HT-29 (cell line): ENCODE measurements at places on chromosomes 2 and 18. TPM values are rescaled to one million over a fixed set of nuclear protein-coding genes. Genes with fewer than 3 reads are reported as not detected.

Gene DYNC1I2
- total RNA-seq, result 27.0 and 32.4 TPM in 2 replicates

DNA sequence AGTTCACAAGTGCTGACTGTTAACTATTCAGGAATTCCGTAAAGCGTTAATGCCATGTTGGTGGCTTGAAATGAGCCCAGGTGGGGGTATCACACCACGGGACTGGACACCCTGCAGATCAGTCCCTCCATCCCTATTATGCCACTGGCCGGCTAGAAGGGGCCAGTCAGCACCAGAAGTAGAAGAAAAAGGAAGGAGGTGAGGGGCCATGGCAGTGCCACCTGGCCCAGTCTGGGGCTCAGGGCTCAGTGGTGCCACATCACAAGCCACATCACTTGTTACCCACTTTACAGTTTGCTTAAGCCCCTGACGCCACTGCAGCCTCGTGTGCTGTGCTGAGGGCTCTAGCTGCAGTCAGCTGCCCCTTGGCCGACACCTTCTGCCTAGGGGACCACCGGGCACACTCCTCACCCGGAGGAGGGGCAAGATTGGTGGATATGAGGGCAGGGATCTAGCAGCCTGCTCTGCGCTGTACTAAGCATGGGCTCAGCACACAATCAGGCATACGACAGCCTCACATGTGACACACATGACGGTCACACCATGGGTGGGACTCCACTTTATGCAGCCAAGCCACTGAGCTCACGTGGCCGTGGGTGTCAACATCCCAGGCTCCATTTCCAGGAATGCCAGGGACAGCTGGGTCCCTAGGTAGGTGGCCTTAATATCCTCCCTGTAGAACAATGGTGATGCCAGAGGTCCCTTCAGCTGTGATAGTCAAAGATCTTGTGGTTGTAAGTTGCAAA lies 3.6 kb downstream of the LIMS2 start:
- no peak for DNase-seq

DNA sequence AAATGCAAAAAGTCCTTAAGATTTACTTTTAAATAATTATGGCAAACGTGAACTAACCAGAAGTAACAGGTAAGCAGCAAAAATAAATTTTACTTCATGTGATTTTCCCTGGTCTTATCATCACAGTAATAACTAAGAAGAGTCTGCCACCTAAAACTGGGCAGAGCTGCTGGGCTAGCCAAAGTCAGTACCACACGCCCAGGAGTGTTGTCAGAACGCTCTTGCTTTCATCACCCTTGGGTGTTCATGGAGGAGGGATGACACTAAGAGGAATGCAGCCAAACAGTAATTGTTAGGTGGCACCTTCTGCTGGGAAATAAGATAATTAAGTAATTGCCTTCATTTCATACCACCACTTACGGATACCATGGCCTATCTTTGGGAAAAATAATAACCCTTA lies 92.0 kb upstream of the NEUROD1 start:
- no peak for DNase-seq

DNA sequence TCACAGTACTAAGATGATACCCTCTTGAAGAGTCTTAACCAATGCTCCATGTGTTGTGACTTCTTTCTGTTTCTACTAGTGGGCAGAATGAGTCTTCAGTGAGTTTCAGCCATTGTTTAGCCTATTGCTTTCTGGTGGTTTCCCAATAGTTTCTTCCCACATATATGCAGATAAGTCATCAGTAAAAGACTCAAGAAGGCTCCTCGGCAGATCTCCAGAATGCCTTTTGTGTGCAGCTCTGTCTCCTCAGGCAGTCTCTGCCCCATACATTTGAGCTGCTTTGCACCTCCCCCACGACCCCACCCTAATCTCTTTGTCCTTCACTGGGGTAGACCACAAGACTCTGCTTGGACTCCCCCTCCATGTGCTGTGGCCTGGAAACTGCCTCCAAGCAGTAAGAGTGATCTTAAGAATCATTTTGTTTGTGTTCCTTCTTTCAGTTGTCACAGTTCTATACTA lies 71.6 kb upstream of the CHRNA1 start:
- DNase-seq, result no peak

GRCh38 chr2:189129971-189130370 lies 49.6 kb downstream of the COL5A2 start:
- no peak for DNase-seq

GRCh38 chr2:138997856-138998517 lies 217.8 kb upstream of the NXPH2 start:
- DNase-seq, result no peak

Gene TUBA3E
- not detected in 2 replicates for total RNA-seq

GRCh38 chr2:178650554-178650953 lies 156.7 kb downstream of the TTN start:
- DNase-seq, result no peak

GRCh38 chr2:231393149-231394131 lies 2.1 kb upstream of the B3GNT7 start:
- DNase-seq, result peak; percentile 28

Gene TMEM17
- total RNA-seq, result 0.56 and 1.7 TPM in 2 replicates

GRCh38 chr18:27942706-27943105 lies 234.2 kb downstream of the CDH2 start:
- no peak for DNase-seq

DNA sequence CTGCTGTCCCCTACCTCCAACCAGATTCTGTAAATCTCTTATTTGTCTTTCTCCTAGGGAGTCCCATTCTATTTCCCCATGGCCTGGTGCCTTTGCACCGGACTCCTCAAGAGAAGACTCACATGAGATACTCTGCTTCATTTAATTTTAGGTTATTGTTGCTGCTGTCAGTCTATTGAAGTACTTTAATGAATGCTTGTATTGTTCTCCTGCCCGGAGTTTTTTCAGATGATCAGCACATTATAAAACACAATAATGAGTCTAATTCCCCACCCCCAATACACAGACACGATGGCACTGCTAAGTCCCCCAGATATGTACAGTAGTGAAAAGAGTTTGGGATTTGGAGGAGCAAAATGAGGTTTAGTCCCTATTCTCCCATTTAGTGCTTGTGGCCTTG lies 58.9 kb downstream of the HAUS1 start:
- DNase-seq, result no peak

- DNase-seq, result no peak
Observed at GRCh38 chr2:216006164-216006663, 7.1 kb downstream of the MREG start.

- DNase-seq, result no peak
Observed at GRCh38 chr2:56531668-56532420, 348.1 kb downstream of the CCDC85A start.

DNA sequence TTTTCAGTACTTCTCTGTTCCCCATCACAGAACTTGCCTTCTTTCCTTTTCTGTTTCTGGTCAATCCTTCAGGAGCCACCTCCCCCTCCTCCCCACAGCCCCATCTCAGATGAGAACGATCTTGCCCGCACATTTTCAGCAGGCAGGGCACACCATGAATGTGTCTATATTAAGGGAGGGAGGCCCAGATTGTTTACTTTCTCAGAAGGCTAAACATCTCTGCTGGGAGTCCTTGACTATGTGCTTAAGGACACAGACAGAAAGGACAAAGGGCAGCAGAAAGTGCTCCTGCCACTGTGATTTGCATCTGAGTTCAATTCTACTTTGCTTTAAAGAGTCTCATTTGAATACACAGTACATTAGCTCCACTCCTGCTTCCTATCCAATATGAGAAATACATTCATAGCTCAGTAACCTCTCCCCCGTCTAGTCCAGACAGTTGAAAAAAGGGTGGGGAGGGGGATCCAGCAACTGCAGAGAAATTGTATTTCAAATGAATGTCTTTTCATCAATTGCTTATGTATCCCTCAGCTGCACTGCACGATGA lies 175.0 kb upstream of the PARD3B start:
- no peak for DNase-seq

Gene NRP2
- total RNA-seq, result 1.1 and 1.2 TPM in 2 replicates

Gene RNF125
- 1.7 and 2.1 TPM in 2 replicates for total RNA-seq

DNA sequence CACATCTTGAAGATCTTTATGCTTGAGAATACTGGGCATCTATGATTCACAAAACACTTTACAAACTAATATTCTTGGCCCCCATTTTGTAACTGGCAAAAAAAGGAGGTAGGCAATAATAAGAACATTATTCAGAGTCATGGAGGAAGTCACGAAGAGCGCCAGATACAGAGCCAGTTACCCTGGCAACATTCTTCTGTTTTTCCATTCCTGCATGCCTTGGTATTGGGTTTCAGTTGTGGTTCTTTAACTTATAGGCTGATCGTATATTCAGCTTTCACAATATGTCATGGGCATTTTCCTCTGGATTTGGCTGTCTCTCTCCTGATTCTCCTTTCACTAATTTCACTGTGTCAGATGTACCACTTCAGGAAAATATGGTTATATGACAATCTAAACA lies 234.7 kb downstream of the HRH4 start:
- no peak for DNase-seq

GRCh38 chr2:218438596-218438995 lies 19.7 kb downstream of the VIL1 start:
- DNase-seq, result no peak

DNA sequence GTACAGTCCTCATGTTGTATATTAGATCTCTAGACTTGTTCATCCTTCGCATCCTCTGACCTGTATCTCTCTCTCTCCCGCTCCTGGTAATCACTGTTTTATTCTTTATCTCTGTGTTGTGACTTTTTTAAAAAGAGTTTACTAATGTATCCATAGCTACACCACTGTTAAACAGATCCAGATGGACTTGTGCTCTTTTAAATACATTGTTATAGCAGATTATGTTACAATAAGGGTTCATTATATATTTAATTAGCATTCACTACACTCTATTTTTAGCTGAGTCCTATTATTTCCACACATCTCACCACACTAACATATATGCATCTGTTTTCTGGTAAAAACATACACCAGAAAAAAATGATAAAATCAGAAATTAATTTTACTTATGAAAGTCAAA lies 90.5 kb downstream of the RBM43 start:
- no peak for DNase-seq

Gene CCDC74A
- total RNA-seq, result 5.4 and 5.6 TPM in 2 replicates

GRCh38 chr2:237407700-237408099 lies 6.3 kb downstream of the COL6A3 start:
- no peak for DNase-seq

DNA sequence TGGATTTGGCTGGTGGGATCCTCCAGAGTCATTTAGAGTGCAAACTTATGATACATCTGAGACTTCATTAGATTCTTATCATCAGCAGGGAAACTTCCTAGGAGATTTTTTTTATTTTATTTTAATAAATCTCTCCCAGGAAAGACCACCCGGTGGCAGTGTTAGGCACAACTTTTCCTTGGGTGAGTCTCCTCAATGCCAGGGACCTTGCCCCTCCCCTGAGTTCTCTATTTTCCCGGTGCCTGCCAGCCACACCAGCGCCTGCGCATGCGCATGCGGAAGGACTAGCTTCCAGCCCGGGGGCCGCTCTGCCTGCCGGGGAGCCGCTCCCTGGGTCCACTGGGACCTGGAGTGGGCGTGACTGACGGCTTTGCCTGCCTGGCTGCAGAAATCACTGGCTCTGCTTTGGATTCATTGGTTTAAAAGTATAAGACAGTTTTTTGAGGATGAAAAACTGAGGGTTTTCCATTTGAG lies 86.6 kb downstream of the TMEM182 start:
- DNase-seq, result no peak

DNA sequence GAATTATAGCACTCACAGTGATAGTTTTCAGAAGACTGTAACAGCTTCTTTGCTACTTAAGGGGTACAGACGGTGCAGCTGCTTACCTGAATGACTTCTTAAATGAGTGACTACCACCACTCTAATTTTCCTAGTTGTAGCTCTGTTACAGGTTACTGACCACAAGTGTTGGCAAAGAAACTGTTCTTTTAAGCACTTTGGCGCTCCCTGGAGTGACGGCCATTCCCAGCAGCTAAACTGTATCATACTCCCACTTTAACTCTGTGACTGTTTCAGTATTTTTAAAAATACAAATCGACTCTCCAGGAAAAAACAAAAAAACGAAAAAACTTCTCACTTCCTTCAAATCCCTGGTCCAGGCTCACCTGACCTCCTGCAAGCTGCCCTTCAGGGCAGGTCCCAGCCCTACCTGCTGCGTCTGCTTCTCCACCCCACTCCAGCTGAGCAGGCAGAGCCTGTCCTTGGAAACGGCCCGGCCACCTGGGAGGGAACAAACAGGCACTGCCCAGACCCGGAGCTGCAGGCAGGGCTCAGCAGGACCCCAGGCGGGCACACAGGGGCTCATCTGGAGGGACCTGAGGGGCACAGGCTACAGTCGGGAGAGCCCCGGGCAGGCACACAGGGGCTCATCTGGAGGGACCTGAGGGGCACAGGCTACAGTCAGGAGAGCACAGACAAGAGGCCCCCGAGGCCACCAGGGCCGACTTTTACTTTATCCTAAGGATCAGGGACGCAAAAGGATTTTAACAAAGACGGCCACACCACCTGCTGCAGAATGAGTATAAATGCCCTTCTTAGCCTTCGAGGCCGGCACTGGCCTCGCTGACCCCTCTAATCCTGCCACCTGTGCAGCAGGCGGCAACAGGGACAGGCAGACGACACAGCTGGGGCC lies 24.5 kb downstream of the SLC66A2 start:
- no peak for DNase-seq

Gene PHLPP1
- total RNA-seq, result 7.5 and 7.9 TPM in 2 replicates

- DNase-seq, result no peak
Observed at GRCh38 chr2:241437179-241437578, 71.2 kb downstream of the STK25 start.
